Foreskin melanocyte (primary cell): ENCODE measurements at places on chromosomes 3 and 15.

GRCh38 chr3:71577011-71577410 is 6.5 kb downstream of the FOXP1 start:
- DNase-seq, result no peak

- DNase-seq, result no peak
These were observed 86.6 kb upstream of the PPIB start for GRCh38 chr15:64249406-64249805.

GRCh38 chr3:108552267-108553159 is 36.7 kb downstream of the CIP2A start:
- DNase-seq, result peak; percentile 32

GRCh38 chr15:84108728-84109127 is 126.8 kb upstream of the GOLGA6L4 start:
- DNase-seq, result no peak

DNA sequence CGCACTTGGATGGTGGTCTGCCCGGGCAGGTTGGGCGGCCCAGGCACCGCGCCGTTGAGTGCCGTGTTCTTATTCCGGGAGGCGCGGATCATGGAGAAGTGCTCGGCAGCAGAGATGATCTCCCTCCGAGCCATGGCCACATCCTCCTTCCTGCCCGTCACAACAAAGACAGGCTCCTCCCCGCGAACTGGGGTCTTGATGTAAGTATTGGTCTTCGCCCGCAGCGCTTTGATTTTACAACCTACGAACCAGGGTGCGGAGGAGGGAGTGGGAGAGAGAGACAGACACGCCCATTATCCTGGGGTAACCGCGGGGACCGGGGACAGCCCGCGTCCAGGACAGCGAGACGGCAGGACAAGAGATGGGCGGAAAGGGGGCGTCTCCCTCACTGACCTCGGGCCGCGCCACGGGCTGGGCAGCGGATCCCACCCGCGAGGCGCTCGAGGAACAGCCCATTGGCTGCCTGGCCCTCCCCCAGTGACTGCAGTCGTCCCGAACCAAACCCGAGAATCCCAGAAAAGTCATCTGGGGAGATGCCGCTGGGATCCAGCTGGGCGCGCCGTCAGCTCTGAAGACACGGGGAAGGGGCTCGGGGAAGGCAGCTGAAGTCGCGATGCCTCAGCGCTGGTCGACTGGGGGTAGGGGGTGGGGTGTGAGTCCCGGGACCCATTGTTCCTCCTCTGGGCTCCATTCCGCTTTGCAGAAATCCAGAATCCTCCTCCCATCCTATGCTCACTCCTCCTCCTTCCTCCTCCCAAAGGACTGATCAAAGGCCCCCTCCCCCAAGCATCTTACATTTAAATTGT is 1.2 kb downstream of the MEX3B start:
- DNase-seq, result peak; percentile 66
